ENCODE measurements at places on chromosomes 6 and 20.

DNA sequence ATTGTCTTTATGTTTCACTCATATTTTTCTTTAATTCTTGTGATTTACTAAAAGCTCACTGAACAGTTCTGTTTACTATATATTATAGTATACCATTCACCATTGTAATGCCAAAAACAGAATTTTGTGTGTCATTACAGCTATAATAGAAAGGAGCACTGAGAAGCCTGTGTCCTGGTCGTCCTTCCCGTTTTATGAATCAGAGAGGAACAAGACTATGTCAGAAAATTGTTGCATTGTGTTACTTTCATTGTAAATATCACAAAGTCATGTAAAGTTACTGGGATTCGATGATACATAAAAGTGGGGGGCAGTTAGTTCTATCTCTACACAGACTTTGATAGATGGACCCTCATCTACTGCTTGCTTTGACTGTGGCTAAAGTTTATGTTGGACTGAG, 145.1 kb downstream of the QKI start:
- no peak for DNase-seq
- no peaks in the 10 kb centered on the region for H3K36me3 ChIP-seq
- H3K4me1 ChIP-seq, result peaks cover 22% of the 10 kb centered on the region

- no peaks in the 10 kb centered on the region for H3K4me1 ChIP-seq
- H3K36me3 ChIP-seq, result no peaks in the 10 kb centered on the region
- no peak for DNase-seq
- H3K27me3 ChIP-seq, result no peaks in the 10 kb centered on the region
- H3K27ac ChIP-seq, result no peak overlapping the region
Measured at GRCh38 chr6:6169141-6169540, 151.3 kb downstream of the F13A1 start.

DNA sequence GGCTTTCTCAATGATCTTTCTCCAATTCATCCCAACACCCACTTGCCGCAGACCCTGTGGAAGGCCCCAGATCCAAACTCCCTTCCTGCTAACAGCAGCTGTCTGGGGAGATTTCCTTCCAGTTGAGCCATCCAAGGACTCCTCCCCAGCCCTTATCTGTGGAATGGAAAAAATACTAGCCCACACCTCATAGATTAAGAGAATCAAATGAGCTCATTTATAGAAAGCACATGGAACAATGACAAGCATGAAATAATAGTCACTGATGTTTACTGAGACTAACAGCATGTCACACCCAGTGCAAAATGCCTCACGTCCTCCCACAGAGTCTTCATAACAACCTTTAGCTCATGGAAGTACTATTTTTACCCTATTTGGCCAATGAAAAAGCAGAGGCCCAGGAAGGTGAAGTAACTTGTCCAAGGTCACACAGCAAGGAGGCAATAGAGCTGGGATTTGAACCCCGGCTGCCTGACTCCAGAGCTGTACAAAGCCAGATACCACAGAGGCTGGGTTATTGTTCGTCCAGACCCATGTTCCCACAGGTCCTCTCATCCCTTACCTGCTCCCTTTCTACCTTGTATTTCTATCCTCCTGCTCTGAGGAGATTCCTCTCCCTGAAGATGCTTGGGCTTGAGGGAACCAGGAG, 23.4 kb upstream of the PTGIS start:
- H3K4me1 ChIP-seq, result no peaks in the 10 kb centered on the region
- no peak overlapping the region for H3K4me3 ChIP-seq
- peaks cover 9% of the 10 kb centered on the region for H3K27me3 ChIP-seq
- no peaks in the 10 kb centered on the region for H3K36me3 ChIP-seq
- no peak for DNase-seq
- H3K27ac ChIP-seq, result no peak overlapping the region

DNA sequence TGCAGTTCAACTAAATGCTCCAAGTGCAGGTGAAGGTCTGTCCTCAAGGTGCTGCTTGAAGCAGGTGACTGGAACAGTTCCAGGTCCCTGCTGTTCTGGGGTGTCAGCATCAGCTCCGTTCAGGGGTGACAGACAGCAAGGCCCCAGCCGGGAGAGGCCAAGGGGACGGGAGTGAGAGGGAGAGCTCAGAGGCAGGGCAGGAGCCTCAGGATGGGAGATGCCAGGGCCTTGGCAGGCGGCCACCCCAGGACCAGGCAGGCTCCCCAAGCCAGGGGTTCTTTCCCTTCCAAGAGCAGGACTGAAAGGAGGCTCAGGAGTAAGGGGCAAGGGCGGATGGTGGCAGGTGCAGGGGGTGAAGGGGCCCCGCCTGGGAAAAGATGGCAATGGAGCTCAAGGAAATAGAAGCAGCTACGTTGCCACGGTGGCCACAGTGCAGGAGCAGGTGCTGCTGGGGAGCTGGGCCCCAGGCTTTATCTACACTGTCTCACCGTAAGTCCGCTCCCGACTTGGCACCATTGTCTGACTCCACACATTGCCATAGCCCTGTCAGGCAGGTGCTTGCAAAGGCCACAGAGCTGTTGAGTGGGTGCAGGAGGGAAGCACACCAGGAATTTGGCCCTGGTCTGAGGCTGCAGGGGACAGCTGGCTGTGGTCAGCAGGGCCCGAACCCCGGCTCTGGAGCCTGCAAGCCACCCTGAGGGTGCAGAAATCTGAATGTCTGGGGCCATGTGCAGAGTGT, 43.1 kb downstream of the ERMARD start:
- H3K36me3 ChIP-seq, result peaks cover 5% of the 10 kb centered on the region
- peaks cover 20% of the 10 kb centered on the region for H3K4me1 ChIP-seq
- no peak for DNase-seq
- H3K27me3 ChIP-seq, result peaks cover 7% of the 10 kb centered on the region

GRCh38 chr20:63093966-63094766, 87.4 kb upstream of the BHLHE23 start:
- H3K27me3 ChIP-seq, result peaks cover 5% of the 10 kb centered on the region
- peaks cover 17% of the 10 kb centered on the region for H3K4me1 ChIP-seq
- H3K36me3 ChIP-seq, result peaks cover 3% of the 10 kb centered on the region

- no peaks in the 10 kb centered on the region for H3K27me3 ChIP-seq
- no peak overlapping the region for H3K4me3 ChIP-seq
- H3K27ac ChIP-seq, result no peak overlapping the region
Measured at GRCh38 chr6:12533586-12533985, 183.0 kb upstream of the PHACTR1 start.

GRCh38 chr20:24488064-24488799, 18.8 kb downstream of the SYNDIG1 start:
- H3K27me3 ChIP-seq, result peaks cover 4% of the 10 kb centered on the region
- peaks cover 35% of the 10 kb centered on the region for H3K4me1 ChIP-seq
- H3K27ac ChIP-seq, result no peak overlapping the region
- DNase-seq, result no peak

DNA sequence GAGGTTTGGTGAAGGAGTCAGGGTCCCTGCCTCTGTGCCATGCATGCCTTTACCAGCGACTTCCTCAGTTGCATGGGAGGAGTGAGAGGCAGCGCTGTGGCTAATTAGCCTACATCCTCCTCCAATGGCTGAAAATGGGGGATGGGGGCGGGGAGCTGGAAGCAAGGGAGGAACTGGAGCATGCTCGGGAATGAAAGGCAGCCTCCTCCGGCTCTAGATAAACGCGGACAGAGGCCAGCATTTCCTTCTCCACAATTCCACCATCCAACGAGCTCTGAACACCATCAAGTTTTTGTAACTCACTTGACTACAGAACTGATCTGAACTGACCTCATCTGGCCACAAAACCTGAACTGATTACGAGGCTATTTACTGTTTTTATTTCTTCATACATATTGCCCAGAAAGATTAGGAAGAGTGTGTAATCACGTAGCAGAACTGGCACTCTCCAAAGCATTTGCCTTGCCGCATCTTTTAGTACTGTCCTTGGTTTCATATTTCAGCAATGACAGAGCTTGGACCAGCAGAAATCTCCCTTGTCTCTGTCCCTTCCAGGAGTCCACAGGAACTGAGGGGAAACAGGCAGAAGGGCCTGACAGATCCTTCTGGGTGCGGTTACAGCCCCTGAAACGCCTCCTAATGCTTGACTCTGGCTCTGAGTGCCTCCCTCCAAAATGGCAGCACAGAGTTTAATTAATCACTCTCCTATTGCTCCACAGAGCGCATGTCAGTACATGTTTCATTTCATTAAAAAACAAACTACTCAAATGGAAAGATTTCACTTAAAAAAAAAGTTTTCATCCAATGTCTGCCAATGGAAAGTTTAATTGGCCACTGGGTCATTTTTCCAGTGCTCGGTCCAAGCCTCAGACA, 58.2 kb upstream of the TRAF3IP2 start:
- peaks cover 4% of the 10 kb centered on the region for H3K36me3 ChIP-seq
- peak overlapping the region; percentile 92 for H3K27ac ChIP-seq
- peak; percentile 81 for DNase-seq
- H3K4me1 ChIP-seq, result peaks cover 58% of the 10 kb centered on the region
- peaks cover 10% of the 10 kb centered on the region for H3K27me3 ChIP-seq
- H3K4me3 ChIP-seq, result peak overlapping the region; percentile 78

- H3K27ac ChIP-seq, result no peak overlapping the region
- H3K36me3 ChIP-seq, result no peaks in the 10 kb centered on the region
- no peak for DNase-seq
- no peak overlapping the region for H3K4me3 ChIP-seq
- peaks cover 8% of the 10 kb centered on the region for H3K27me3 ChIP-seq
- H3K4me1 ChIP-seq, result peaks cover 5% of the 10 kb centered on the region
Measured at GRCh38 chr20:13231031-13231752, 10.1 kb downstream of the ISM1 start.

- peaks cover 21% of the 10 kb centered on the region for H3K4me1 ChIP-seq
- H3K4me3 ChIP-seq, result no peak overlapping the region
- H3K36me3 ChIP-seq, result no peaks in the 10 kb centered on the region
- DNase-seq, result no peak
- H3K27me3 ChIP-seq, result no peaks in the 10 kb centered on the region
- no peak overlapping the region for H3K27ac ChIP-seq
Measured at GRCh38 chr6:7241709-7242645, 71.0 kb downstream of the SSR1 start.

DNA sequence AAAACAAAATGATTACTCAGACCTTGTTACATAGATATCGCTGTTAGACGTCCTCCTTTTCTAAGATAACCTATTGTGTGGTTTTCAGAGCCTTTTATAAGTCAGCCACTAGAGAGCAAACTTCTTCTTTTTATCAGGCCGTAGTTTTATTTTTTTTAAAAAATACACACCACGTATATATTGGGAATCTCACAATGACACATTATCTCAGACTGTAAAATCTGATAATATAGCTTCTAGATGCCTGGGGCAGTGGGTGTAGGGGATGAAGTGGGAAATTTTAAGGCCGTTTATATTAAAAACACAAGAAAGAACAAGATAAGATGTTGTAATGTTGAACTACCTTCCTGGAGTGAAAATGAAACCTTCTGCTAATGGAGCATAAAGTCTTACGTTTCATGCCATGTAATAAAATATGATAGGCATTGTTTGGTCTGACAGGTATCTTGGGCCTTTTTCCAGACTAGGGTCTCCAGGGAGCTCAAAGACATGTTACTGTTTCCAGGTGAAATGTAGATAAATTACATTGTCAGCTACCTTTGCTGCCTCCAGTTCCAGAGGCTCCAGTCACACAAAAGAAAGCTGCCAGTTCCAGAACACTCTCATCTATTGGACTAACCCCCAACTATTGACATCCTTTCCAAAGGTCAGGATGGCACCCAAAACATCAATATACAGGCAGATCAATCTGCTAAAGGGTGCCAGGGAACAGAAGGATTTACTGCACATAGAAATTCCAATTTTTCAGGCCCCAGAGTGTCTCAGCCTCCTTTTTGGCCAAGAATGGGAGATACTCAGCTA, 130.2 kb upstream of the AKIRIN2 start:
- H3K4me3 ChIP-seq, result no peak overlapping the region
- H3K36me3 ChIP-seq, result no peaks in the 10 kb centered on the region
- H3K27me3 ChIP-seq, result peaks cover 2% of the 10 kb centered on the region
- DNase-seq, result no peak

DNA sequence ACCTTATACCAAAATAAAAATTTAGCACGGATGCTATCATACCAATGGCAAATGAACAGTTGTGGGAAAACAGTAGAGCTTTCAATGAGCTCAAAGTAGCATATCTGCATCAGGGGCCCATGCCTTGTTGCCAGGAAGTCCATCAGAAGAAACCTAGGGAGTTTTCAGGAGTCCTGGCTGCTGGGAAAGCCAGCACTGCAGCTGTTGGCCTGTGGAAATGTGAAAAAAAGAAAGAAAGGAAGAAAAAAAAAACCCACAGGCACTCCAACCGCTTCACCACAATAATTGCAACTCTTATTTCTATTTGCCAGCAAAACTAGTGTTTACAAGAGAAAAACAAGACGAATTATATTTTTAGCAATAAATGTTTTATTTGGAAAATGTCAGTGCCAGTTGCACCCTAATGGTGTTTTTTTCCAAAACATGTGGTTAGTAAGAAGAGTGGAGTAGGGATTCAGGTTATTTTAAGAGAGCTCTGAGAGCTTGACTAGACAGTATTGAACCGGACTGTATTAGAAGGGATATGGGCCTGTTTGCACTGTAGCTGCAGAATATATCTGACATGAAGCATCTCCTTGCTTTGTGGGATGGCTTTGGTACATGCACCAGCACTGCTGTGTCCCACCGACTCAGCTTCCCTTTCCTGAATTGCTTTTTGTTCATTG, 137.3 kb downstream of the CCDC170 start:
- H3K4me3 ChIP-seq, result no peak overlapping the region
- H3K27me3 ChIP-seq, result no peaks in the 10 kb centered on the region
- no peak for DNase-seq
- H3K36me3 ChIP-seq, result no peaks in the 10 kb centered on the region
- H3K27ac ChIP-seq, result no peak overlapping the region
- H3K4me1 ChIP-seq, result no peaks in the 10 kb centered on the region

GRCh38 chr6:11429577-11429976, 108.0 kb upstream of the TMEM170B start:
- peaks cover 2% of the 10 kb centered on the region for H3K4me1 ChIP-seq
- H3K36me3 ChIP-seq, result no peaks in the 10 kb centered on the region
- no peak for DNase-seq
- no peak overlapping the region for H3K27ac ChIP-seq

DNA sequence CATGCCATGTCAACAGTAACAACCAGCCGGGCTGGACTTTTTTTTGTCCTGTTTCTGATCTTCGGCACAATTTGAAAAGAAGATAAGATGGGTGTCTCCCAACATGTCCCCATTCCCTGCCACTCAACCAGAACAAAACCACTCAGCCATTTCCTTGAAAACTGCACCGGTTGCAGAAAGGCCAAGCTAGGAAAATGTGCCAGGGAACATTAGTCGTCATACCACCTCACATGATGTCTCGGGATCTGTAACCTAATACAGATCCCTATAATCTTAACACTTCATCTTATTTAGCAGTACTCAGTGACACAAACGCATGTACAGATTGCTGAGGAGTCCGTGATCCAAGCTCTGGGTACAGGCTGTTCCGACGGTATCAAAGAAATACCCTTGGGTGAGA, 46.5 kb downstream of the ALDH8A1 start:
- no peak overlapping the region for H3K4me3 ChIP-seq
- no peaks in the 10 kb centered on the region for H3K4me1 ChIP-seq
- DNase-seq, result no peak
- H3K27ac ChIP-seq, result no peak overlapping the region
- no peaks in the 10 kb centered on the region for H3K36me3 ChIP-seq
